ENCODE measurements at places on chromosomes 1 and 21.

DNA sequence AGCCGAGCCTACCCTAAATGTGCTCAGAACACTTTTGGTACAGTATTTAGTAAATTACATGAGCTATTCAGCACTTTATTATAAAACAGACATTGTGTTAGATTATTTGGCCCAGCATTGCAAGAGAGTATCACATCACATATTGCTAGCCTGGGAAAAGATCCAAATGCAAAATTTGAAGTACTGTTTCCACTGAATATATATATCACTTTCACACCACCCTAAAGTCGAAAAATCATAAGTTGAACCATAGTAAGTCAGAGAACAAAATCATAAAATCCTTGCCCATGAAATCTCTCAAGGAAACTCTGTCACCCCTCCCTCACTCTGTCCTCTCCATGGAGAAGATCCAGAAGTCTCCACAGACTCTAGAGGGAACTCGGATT, 33.1 kb downstream of the RGS8 start:
- DNase-seq, result no peak

DNA sequence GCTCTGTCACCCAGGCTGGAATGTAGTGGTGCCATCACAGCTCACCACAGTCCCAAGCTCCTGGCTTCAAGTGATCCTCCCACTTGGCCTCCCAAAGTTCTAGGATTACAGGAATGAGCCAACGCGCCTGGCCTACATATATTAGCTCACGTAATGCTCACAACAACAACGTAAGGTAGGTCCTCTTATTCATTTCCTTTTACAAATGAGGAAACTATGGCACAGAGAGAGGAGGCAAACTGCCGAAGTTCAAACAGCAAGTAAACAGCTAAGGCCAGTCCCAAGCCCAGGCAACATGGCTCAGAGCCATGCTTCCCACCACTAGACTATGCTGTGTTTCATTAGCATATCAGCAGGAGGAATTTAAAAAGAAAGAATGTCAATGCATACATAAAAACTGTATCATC, 284.4 kb downstream of the VAV3 start:
- no peak for DNase-seq

DNA sequence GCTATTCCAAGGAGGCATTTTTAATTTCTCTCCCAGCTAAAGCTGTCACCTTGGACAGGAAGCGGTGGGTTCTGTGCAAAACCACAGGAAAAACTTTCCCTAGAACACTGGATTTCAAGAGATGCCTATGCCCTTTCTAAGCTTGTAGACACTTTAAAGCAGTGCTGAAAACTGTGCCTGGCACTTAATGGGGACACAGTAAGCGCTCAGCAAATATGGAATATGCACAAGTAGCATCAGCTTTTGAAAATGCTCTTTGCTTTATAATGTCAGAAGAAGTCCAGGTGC, 50.9 kb upstream of the TARBP1 start:
- no peak for DNase-seq

GRCh38 chr1:1776672-1777582, 1.3 kb downstream of the NADK start:
- DNase-seq, result no peak

DNA sequence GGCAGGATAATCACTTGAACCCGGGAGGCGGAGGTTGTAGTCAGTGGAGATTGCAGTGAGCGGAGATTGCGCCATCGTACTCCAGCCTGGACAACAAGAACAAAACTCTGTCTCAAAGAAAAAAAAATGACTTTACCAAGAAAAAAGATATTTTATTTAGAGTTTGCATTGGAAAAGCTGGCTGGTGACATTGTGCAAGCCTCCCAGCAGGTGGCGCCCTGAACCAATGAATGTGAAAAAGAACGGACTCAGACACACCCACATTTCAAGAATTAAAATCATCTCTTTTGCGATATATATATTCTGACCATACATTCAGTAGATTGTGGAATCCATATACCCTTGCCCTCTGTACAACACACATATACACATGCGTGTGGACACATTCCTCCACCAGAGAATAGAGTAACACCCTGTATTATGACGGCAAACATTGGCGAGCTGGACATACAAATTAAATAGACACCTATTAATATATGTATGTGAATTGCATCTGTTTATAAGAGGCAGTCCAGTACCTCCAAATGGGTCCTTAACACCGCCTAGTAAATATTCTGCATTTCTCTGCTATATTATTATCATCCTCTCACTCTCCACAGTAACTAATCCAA, 39.0 kb upstream of the CADM3 start:
- DNase-seq, result peak; percentile 20

- no peak for DNase-seq
Observed at GRCh38 chr1:157025385-157025784, 20.2 kb downstream of the ARHGEF11 start.

DNA sequence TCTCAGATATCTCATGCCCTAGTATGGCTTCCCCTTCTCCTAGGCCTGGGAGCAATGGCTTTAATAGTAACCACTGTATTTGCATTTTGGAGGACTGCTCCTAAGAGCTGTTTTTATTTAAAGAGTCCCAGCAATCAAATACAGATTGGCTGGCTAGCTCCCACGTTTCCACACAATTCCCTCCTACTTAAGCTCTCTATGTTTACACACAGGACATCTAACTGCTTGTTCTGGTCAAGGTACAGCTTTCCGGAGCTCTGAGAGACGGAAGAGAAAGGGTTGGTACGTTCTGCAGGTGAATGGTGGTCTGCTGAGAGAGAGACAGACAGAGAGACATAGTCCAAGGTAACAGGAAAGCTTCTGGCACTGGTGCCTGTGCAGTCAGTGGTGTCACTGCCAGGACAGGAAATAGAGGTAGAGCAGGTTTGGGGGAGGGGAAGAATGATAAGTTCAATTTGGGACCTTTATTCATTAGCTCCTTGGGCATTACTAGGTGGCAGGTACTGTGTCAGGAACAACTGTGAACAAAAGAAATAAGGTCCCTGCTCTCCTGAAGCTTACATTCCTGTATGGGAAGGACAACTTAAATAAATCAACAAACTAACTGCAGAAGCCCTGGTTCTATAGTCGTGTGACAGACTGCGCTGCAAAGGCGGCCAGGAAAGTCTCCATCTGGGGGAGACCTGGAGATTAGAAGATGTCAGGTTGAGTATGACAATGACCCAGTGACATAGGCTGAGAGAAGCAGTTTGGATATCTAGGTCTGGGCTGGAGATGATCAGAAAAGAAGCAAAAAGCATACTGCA, 1.2 kb upstream of the SLC25A33 start:
- DNase-seq, result no peak

DNA sequence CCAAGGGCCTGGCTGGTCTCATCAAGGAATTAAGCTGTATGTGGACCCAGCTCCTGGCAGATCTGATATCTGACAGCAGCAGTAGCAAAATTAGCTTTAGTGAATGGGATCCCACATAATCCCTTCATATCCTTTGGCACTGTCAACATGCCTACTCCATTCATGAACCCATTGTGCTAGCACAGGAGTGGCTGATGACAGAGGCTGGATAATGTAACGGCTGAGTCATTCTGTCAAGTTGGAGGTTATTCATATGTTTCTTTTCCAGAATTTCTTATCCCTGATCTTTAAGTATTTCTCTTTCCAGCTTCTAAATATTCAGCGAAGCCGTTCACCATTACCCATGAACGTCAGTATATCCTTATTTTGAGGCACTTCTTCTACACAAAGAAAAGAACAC, 84.3 kb downstream of the EXTL2 start:
- no peak for DNase-seq

DNA sequence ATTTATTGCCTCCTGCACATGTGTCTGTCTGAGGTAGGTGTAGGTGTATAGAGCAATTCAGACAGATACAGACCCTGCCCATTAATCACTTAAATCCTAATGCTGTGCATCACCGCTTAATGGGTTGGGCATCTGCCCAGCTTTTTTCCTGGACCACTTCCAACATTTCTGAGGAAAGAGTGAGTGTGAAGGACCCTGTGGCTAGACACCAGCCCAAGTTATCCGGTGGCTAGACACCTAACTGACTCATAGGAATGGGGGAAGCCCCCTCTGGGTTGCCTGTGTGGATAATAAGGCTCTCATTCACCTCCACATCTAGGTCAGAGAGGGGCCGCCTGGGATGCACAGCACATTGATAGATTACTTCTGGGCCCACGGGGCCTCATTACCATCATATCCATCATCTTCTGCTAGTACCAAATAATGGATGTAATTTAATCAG, 121.1 kb upstream of the RAVER2 start:
- DNase-seq, result no peak

Measured in NCI-H446 treated with DMSO at 0.1 percent for 48 hours (cell line).